Left forelimb (tissue), 1 donor: ENCODE measurements at places on chromosomes 5 and 9.

DNA sequence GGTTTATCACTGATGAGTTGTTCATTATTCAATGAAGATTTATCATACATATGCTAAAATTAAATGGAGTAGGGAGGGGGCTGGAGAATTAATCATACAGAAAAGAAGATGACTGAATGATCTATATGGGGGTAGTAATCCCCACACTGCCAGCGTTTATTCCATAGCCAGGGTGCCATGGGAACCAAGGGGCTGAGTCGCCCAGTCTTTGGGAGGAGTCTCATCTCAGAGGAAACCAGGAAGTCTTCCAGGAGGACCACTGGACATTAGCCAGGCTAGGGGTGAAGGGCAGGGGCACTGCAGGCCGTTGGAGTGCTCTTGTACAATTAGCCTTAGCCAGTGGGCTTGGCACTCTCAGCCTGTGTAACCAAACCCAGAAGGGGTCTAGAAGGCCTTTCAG lies 226.5 kb downstream of the ARL15 start:
- DNase-seq = no peak

DNA sequence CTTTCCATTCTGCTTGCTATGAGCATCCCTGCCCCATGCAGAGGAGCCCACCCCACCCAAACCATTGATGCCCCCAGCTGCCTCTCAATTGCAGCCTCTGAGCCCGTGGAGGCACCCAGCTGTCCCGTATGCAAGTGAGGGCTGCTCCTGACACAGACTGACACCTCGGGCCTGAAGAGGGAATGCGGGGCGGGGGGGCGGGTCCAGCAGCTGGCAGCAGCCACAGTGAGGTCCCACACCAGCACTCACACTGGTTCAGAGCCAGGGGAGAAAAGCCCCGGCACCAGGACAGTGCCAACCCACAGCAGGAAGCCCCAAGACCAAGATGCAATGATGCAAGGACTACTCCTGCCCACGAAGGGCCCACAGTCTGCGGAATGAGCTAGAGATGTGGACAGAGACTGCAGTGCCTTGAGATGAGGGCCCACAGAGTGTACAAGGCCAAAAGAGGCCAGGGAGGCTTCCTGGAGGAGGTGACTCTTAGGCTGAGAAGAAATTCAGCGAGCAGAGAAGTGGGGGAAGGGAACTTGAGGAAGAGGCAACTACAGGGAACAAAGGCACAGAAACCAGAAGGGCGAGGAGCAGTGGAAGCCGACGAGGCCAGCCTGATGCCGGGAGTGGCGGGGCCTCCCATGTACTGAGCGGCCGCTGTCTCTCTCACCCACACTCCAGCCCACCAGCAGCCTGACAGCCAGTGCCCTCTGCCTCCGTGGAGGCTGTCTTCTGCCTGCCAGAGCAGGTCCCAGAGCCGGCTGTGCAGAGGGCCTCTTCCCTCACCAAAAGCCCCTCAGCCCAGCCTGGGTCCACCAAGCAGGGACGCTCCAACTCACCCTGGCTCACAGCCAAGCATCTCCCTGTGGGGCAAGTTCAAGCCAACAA lies 9.2 kb downstream of the EEIG1 start:
- DNase-seq = no peak

DNA sequence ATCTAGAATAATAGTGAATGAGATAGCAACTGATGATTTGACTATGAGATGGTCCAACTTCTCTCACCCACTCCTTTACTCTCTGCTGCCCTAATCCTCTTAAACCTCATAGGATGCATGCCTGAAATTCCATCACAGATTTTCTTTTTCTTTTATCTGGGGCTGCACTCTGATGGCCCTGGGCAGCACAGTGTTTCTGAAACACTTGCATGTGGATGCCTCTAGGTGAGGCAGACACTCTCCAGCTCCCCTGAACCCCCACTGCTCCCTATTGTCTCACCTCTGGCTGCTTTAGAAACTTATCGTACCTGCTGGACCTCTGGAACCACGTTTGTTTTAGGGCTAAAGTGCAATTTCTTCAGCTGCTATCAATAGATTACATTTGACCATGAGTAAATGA lies 67.5 kb downstream of the HTR4 start:
- no peak for DNase-seq

DNA sequence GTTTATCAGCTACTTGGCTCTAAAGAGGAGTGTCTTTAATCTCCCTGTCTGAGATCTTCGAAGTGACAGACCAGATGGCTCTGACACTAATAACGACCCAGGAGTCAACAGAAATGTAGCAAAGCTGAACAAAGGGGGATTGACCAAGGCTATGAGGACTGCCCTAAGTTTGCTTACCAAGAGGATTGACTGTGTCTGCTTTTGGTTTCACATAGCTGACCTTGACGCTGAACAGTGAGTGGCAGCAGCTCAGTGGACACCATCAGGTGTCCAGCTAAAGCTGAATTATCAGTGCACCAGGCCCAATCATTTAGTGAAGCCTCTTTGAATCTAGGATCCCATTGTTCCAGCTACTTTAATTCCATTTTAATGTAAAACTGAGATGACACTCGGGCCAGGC lies 262.6 kb downstream of the COX7C start:
- DNase-seq = no peak

DNA sequence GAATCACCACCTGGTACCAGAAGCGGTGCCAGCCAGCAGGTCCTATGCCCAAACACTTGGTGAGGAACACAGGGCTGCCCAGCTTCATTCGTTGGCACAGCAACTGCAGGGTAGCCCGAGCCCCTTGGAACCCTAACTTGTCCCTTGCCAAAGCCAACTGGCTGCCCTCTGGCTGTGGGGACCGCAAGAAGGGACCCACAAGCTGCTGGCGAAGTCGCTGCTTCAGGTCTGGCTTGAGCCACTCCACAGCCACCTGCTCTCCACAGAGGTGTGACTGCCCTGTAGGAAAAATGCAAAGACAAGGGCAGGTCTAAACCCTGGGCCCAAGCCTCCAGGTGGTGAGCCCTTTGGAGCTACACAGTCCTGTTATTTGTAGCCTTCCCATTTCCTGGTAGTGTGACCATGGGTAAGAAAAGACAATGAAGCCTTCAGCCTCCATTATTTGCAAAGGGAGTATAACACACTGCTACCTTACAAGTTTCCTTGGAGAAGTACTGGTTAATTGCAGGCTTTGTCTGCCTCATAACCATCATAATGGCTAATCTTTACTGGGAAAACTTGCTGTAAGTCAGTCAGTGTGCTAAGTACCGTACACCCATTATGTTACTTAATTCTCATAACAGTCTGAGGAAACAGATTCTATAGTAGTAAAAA lies 1.8 kb downstream of the DND1 start:
- no peak for DNase-seq
